ENCODE measurements at places on chromosomes 1 and 21.
A peak's percentile ranks its signal among the peaks of the same experiment; 100 is the strongest.

DNA sequence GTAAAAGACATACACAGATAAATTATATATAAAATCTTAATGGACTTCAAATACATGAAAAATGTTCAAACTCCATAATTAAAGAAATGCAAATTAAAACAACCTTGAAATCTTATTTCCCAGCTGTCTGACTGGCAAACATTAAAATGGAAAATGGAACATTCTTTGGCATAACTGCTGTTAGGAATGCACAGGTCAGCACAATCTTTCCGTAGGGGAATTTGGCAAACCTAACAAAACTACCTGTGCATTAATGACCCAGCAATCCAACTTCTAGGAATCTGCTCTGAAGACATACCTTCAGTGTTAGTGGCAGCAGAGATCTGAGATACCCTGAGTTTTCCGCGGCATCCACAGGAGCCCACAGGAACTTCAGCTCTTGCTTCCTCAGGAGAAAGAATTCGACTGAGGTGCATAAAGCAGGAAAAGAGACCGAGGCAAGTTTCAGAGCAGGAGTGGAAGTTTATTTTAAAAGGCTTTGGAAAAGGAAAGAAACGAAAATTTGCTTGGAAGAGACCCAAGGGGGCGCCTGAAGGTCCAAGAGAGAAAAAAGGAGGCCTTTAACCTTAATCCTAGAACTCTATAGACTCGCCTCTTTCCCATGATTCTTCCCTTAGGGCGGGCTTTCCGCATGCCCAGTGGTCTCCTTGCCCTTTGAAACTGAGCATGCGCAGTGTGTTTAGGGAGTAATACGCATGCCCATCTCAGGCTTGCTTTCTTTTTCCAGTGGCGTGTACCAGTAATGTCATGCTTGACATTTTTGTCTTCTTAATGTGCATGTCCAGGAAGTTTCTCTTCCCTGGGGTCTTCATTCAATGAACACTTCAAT, 24.8 kb downstream of the LYPD8 start:
- no peak for DNase-seq

DNA sequence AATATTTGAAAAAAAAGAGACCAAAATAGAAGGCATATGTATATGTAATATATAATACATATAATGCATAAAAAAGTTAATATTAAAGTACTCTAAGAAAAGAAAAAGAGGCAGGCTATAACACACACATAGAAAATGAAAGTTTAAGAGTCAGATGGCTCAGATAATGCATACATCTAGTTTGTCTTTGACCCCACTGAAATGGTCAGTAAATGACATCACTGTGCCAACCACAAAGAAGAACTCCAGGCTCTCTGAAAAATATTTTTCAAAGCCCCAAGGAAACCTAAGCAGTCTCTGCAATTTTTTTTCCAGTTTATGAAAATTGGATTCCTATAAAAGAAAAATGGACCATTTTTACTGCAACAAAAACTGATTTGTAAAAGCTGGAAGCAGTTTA, 55.4 kb upstream of the SCYL3 start:
- no peak for DNase-seq

- DNase-seq: no peak
Observed at GRCh38 chr1:31637915-31638673, 6.6 kb downstream of the PEF1 start.

DNA sequence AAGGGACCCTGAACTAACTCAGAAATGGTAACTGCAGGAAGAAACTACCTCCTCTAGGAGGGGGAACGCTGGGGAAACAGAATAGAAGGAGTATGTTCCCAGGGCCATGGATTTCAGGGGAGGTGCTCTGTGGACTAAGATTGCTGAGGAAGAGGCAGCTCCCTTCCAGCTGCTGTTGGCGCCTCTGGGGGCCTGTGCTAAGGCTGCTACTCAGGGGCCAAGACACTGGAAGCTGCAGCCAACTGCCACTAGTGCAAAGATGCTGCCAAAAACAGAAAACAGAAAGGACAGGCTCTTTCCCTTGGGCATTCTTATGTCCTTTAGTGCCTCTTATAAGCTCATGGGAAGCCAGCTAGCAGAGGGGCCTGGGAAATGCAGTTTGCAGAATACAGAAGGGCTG, 58.0 kb upstream of the SGIP1 start:
- no peak for DNase-seq

- DNase-seq: no peak
Observed at GRCh38 chr1:150512846-150513245, 2.7 kb upstream of the FALEC start.

- DNase-seq: no peak
Observed at GRCh38 chr21:34351786-34352241, 12.0 kb upstream of the KCNE2 start.

- DNase-seq: peak; percentile 58
Observed at GRCh38 chr1:167720965-167721616, 691 bp upstream of the MPZL1 start.

DNA sequence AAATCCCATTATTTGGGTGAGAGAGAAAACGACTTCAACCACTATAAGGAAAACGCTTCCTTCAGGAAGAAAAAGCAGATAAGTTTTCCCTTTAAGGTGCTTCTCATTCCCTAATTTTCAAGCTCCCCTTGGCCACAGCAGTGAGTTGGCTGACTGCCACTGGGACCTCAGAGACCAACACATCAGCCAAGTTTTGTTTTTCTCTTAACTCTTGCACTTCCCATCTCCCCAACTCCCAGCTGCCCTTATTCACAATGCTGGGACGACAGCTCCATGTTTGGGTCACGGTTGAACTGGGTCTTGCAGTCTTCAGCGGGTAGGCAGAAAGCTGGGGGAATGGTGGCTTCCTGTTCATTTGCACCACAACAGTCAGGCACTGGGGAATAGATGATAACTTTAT, 18.9 kb downstream of the SGIP1 start:
- no peak for DNase-seq

DNA sequence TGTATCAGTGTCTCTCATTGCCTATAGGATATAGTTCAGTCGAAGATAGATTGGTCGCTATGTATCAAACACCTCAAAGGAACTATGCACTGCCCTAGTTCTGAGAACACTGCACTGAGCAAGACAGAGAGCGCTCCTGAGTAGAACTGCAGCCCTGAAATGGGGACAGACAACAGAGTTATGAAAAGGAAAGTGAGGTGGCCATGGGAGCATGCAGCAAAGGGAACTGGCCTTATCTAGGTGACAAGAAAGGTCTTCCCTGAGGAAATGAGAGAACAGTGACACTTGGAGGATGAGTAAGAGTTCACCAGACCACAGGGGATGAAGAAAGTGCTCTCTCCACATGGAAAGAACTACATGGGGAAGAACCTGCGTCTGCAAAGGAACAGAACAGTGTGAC, 7.5 kb upstream of the G0S2 start:
- no peak for DNase-seq

All from putamen (tissue), 1 donor.